Stimulated activated CD8-positive, alpha-beta memory T cell treated with anti-CD3 and anti-CD28 coated beads, Interleukin-4, amount 100 ng/mL, for 48 hours (primary cell): ENCODE measurements at places on chromosomes 7 and 10.

- DNase-seq, result no peak
Measured at GRCh38 chr7:11846361-11846955, 14.5 kb upstream of the THSD7A start.

- DNase-seq, result no peak
Measured at GRCh38 chr7:149586646-149587645, 89.3 kb upstream of the ZNF746 start.

GRCh38 chr10:133225707-133226191 is 4.3 kb upstream of the UTF1 start:
- no peak for DNase-seq

- no peak for DNase-seq
Measured at GRCh38 chr7:91636129-91636724, 244.3 kb downstream of the MTERF1 start.

DNA sequence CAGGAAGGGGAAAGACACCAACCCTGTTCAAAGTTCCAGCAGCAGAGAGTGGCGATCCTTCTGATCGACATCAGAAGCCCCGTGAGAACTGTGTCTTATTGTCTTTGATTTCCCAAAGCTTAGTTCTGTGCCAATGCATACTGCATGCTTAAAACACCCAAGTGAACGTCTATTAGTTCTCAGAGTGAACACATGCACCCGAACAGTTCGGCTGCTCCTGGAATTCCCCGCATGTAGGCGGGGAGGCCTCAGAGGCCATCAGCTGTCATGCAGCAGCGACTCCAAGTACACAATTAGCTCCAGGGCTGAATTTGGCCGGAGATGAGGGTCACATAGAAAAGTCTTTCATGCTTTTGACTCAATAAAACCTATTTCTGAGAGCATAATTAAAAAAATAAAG is 276.9 kb downstream of the ZMYND11 start:
- DNase-seq, result no peak

- peak; percentile 32 for DNase-seq
Measured at GRCh38 chr7:66629222-66630062, 761 bp downstream of the KCTD7 start.

- DNase-seq, result no peak
Measured at GRCh38 chr7:102156867-102157266, 129.8 kb upstream of the SH2B2 start.

DNA sequence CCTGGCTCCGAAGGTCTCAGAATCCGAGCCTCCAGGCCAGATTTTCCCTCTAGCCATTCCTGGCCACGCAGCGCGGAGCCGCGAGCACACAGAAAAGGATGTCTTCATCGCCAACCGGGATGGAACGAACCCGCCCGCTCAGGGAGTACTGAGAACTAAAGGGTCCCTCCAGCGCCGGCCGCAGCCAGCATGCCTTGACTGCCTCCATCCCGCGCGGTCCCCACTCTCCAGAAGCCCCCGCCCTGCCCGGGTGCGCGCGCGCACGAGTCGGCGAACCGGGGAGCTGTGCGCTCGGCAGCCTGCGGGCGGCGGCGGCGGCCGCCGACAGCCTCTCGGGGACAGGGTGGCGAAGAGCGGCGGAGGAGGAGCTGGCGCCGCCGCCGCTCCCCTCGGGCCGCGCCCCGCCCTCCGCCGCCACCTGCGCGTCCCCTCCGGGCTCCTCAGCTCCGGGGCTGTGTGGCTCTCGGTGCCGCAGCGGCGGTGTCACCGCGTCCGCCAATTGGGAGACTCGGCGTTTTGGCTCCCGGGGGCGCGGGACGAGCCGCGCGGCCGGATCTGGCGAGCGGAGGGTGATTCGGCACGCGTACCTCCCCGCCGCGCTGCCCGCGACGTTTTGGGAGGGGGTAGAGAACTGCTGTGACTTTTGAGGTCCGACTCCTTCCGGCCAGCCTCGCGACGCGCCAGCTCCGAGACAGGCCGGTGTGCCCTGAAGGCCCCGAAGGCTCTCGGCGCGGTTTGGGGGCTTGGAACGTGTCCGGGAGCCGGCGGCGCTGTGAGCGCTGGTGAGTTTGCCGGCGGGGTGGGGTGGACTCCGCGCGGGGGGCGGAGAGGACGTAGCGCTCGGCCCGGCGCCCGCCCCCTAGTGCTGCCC is 453 bp upstream of the GALNT17 start:
- DNase-seq, result peak; percentile 23

GRCh38 chr7:140375892-140376730 is 22.2 kb downstream of the SLC37A3 start:
- peak; percentile 53 for DNase-seq
